ENCODE measurements at places on chromosomes 13 and 19.

DNA sequence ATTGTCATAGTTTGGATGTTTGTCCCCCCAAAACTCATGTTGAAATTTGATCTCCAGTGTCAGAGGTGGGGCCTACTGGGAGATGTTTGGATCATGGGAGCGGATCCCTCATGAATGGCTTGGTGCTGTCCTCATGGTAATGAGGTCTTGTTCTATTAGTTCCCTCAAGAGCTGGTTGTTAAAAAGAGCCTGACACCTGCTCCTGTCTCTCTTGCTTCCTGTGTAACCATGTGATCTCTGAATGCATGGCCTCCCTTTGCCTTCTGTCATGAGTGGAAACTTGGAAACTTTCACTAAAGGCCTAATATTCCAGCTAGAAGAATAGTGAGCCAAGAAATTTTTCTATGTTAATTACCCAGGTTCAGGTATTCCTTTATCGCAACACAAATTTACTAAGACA, 311.4 kb upstream of the ATXN8OS start:
- no peak for DNase-seq

DNA sequence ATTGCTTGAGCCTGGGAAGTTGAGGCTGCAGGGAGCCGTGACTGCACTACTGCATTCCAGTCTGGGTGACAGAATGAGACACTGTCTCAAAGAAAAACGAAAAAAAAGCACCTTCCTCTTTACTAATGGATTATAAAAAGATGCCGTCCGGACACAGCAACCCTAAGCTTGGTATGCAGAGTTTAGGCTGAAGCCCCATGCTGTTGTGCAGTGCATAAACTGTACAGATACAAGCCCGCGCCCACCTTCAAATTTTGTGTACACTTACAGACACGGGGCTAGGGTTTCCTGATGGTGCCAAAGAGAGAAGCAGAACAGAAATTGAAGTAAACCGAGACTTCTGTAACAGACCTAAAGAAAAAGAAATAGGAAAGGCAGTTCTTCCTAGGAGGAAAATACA, 9.0 kb downstream of the LPAR6 start:
- DNase-seq = no peak

DNA sequence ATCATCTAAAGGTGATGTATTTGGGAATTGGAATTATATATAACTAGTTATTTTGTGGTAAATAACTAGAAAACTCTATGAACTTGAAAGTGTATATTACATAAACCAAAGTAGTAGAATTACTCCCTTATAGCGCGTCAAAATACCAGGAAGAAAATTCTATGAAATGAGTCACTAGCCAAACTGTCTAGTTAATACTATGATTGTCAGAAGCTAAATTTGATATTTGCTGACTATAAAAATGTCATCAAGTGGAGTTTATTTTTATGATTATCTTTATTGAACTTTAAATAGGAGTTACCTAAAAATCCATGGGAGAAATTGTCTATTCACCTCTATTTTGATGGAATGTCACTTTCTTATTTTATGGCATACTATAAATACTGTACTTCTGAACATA, 100.6 kb downstream of the RNF17 start:
- DNase-seq = no peak

GRCh38 chr13:20390526-20391175, 135.0 kb downstream of the CRYL1 start:
- no peak for DNase-seq

DNA sequence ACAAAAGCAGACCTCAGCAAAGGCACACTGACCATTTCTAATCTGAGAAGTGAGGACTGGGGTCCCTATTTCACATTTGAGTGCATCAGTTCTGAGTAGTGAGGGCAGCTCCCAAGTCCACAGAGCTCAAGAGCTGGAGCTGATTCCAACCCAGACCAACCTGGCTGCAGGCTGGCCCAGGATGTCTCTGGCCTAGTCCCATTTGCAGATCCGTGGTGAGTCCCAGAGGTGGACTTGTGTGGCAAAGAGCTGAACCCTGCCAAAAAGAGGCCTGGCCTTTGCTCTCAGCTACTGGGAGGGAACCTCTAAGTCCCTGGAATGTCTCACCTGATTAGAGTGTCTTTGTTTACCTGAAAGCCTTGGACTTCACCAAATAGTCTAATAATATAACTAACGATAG, 14.6 kb downstream of the SIGLEC7 start:
- DNase-seq = no peak

- DNase-seq = no peak
Observed at GRCh38 chr19:33501693-33502356, 19.8 kb downstream of the PEPD start.

- DNase-seq = no peak
Observed at GRCh38 chr13:36495431-36495830, 63.1 kb downstream of the CCNA1 start.

- DNase-seq = no peak
Observed at GRCh38 chr19:31772915-31773314, 423.7 kb upstream of the TSHZ3 start.

DNA sequence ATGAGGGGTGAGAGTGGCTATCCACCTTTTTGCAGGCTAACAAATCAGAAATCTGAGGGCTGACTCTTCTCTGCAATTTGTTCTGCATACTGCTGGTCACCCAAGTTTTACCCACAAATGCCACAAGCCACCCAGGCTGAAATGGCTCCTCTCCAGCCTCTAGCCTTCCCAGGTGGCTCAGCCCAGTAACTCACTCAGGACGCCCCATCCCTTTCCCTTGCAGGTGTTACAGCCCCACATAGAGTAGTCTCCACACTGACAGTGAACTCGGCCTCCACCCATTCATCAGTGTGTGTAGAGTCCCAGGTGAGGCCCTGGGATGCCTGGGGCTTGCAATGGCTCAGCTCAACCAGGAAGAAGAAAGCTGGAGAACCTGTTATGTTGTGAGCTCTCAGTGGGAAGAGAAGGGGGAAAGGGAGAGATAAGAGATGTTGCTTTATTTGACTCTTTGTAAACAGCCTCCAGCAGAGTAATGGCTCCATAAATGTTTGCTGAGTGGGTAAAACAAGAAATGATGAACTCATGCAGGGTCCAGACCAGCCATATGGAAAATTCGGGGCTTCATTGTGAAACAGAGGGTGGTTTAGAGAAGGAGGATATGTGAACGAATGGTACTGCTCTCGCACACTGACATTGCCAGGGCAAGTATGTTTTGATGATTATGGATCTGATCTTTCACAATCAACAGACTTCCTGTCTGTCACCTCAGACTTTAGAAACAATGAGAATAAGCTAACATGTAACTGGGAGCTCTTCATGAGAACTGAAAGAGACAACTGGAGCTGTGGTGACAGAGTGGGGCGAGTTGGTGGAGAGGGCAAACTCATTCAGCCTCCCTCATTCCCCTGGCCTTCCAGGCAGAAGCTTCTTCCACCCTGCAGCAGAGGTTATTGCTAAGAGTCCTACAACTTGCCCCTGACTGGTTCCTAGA, 74.2 kb upstream of the RFC3 start:
- DNase-seq = peak; percentile 49

- DNase-seq = no peak
Observed at GRCh38 chr13:45341799-45342500, 967 bp upstream of the TPT1 start.

GRCh38 chr13:110398564-110399507, 91.8 kb downstream of the COL4A2 start:
- no peak for DNase-seq

- no peak for DNase-seq
Observed at GRCh38 chr13:89684896-89685295, 1662.6 kb upstream of the MIR17HG start.

GRCh38 chr13:35879111-35879510, 252.1 kb downstream of the DCLK1 start:
- no peak for DNase-seq
